ENCODE measurements at places on chromosomes 13 and 19. TPM values are rescaled to one million over a fixed set of nuclear protein-coding genes. Genes with fewer than 3 reads are reported as not detected.

DNA sequence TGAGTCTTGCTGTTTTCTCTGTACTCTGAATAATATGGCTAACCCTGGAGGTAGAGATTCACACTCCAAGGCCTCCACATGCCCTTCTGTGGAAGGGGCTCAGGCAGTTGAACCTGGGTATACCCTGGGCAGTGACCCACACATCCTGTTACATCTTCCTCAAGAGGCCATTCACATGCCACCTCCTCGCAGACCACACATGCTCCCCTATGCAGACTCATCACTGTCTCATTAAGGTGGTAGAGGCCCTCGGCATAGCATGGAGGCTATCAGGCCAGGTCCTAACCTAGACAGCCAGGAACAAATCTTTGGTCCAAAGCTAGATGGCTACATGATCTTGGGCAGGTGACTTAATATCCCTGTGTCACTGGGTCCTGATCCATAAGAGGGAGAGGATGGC lies 363.9 kb upstream of the ZNF507 start:
- no peak overlapping the region for H3K4me3 ChIP-seq
- H3K27me3 ChIP-seq, result no peaks in the 10 kb centered on the region
- H3K4me1 ChIP-seq, result no peaks in the 10 kb centered on the region
- no peak overlapping the region for H3K27ac ChIP-seq

GRCh38 chr13:32728327-32728726 lies 142.1 kb downstream of the PDS5B start:
- H3K36me3 ChIP-seq, result peaks cover 44% of the 10 kb centered on the region
- no peak for DNase-seq
- H3K4me1 ChIP-seq, result no peaks in the 10 kb centered on the region
- no peaks in the 10 kb centered on the region for H3K27me3 ChIP-seq

DNA sequence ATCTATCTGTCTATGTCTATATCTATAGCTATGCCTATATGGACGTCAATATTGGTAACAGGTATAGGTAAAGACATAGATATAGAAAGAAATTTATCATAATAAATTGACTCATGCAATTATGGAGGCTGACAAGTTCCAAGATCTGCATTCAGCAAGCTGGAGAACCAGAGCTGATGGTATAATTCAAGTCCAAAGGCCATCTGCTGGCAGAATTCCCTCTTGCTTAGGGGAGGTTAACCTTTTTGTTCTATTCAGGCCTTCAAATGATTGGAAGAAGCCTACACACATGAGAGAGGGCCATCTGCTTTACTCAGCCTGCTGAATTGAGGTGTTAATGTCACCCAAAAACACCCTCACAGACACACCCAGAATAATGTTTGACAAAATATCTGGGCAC lies 10.8 kb downstream of the RASL11A start:
- H3K4me3 ChIP-seq, result no peak overlapping the region
- no peak for DNase-seq
- H3K4me1 ChIP-seq, result no peaks in the 10 kb centered on the region
- H3K36me3 ChIP-seq, result no peaks in the 10 kb centered on the region
- no peaks in the 10 kb centered on the region for H3K27me3 ChIP-seq

The TEAD2 gene
- 72.1 TPM for total RNA-seq

DNA sequence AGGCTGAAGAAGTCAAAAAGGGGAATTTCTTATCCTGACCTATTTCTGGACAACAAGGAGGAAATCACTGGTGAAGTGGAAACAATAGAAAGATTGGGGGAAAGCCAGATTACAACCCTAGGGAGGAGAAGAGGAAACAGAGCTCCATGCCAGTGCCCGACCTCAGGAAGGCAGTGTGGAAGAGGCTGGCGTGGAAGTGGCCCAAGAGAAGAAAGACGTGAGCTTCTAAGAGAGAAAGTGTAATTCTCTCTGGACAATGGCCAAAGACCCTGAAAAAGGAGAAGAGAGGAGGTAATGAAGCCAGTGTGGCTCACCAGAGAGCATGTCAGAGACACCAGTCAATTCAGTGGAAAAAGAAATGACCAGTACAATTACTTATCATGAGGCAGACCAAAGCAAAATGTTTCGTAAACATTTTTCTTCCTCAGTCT lies 52.6 kb upstream of the URAD start:
- H3K27me3 ChIP-seq, result no peaks in the 10 kb centered on the region
- H3K27ac ChIP-seq, result no peak overlapping the region
- no peak for DNase-seq
- no peak overlapping the region for H3K4me3 ChIP-seq
- H3K4me1 ChIP-seq, result no peaks in the 10 kb centered on the region
